ENCODE measurements at places on chromosomes 4 and X. TPM values are rescaled to one million over a fixed set of nuclear protein-coding genes. Genes with fewer than 3 reads are reported as not detected.

GLUD2 gene
- 2.2 TPM for total RNA-seq

TMEM156 gene
- 0.30 TPM for total RNA-seq

EDNRA gene
- total RNA-seq: 28.0 TPM

GRCh38 chrX:70826715-70827114, 81.8 kb downstream of the TEX11 start:
- H3K4me3 ChIP-seq: no peak overlapping the region
- no peak overlapping the region for H3K27ac ChIP-seq
- DNase-seq: no peak

DNA sequence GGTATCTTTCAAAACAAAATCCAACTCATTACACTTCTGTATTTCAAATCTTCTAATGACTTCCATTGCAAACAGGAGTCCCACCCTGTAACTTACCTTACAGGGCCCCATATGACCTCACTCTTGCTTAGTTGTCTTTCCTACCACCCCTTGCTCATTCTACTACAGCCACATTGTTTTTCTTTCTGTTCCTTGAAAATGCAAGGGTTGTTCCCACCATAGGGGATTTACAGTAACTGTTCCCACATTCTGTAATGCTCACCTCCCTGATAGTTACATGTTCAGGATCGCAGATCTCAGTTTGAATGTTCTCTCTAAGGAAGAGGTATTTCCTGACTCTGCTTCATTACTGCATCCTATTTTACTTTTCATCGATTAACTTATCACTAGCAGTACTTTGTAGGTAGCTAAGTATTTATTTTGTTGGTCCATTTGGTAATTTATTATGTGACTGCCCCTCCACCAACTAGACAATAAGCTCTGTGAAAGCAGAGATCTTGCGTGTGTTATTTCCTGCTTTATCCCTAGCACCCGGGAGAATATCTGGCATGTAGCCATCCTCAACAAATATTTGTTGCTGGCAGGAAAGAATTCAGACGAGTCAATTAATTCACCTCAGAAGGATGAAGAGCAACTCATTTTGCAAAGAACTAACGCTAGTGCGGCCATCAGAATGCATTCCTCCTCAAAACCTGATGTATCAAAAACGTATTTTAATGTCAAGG, 21.4 kb downstream of the MAOB start:
- no peak overlapping the region for H3K4me3 ChIP-seq
- no peaks in the 10 kb centered on the region for H3K36me3 ChIP-seq
- no peak for DNase-seq

GRCh38 chr4:552019-552418, 24.1 kb downstream of the TMEM271 start:
- no peaks in the 10 kb centered on the region for H3K27me3 ChIP-seq
- DNase-seq: no peak
- no peak overlapping the region for H3K4me3 ChIP-seq
- no peaks in the 10 kb centered on the region for H3K4me1 ChIP-seq
- H3K27ac ChIP-seq: no peak overlapping the region
- no peaks in the 10 kb centered on the region for H3K36me3 ChIP-seq

DNA sequence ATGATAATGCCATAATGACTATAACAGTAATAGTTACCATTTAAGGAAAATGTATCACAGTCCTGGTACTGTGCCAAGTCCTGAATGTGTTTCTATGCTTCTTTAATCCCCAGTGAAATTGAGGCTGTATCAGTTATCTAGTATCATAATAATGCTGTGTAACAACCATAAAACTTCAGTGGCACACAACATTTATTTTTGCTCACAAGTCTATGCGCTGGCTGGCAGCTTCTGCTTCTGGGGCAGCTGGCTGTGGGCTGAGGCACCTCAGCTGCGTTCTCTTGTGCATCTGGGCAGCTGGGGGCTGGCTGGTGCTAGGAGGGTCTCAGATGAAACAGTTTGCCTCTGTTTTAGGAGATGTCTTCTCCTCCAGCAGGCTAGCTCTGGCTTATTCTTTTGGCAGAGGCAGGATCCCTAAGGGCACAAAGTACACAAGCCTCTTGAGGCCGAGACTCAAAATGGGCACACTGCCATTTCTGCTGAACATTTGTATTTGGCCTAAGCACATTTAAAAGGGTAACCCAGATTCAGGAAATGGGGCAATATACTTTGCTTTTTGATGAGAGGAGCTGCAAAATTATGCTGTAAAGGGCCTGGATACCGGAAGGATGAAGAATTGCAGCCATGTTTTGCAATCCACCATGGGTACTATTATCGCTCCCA, 62.6 kb upstream of the DHX15 start:
- no peaks in the 10 kb centered on the region for H3K27me3 ChIP-seq
- DNase-seq: no peak
- no peak overlapping the region for H3K27ac ChIP-seq
- H3K4me3 ChIP-seq: no peak overlapping the region

DNA sequence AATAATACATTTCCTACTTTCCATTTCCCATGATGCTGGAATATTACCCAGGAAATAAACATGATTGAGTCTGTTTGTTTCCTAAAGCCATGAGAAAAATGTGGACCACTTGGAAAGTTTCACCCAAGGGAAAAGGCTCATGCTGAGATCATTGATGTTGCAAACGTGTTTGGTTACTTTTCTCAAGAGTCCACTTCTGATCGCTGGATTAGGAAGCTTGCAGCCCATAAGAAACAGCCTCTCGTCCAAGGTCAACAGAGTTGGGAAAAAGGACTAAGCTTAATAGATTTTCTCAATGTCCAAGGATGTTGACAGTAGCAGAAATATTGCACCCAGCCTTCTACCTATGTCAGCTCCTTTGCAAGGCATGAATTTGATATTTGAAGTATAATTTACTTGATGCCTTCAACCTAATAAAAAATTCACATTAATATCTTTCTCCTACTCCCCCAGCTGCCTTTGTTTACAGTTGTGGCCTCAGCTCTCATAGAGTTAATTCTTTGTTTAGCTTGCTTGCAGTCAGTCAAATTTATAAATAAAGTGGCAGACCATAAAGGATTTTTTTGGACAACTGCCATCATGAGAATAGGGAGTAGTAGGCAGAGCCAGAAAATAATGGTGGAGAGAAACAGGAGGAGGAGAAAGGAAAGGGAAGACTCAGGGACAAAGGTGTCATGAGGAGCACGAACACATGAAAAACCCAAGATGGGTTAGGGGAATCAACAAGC, 65.6 kb upstream of the BLTP1 start:
- H3K27ac ChIP-seq: no peak overlapping the region
- H3K4me3 ChIP-seq: no peak overlapping the region
- H3K27me3 ChIP-seq: no peaks in the 10 kb centered on the region
- DNase-seq: no peak
- H3K36me3 ChIP-seq: no peaks in the 10 kb centered on the region

Measured in aorta (tissue), 5 donors.